Activated CD4-positive, alpha-beta memory T cell treated with anti-CD3 and anti-CD28 coated beads, Interleukin-2, amount 10 ng/mL, durations not matched to agents 7 days and 5 days (primary cell): ENCODE measurements at places on chromosomes 2 and 18. TPM values are rescaled to one million over a fixed set of nuclear protein-coding genes. Genes with fewer than 3 reads are reported as not detected.

The ZSCAN30 gene
- total RNA-seq: 14.6 TPM

The THOC1 gene
- 43.1 TPM for total RNA-seq

The SULT1C4 gene
- total RNA-seq: not detected

The MAB21L4 gene
- total RNA-seq: not detected

The ZC3H6 gene
- total RNA-seq: 13.5 TPM

The GULP1 gene
- total RNA-seq: not detected

The TNFRSF11A gene
- total RNA-seq: 30.0 TPM

The DNER gene
- total RNA-seq: not detected

The C2orf72 gene
- 0.35 TPM for total RNA-seq

The CYTIP gene
- 406 TPM for total RNA-seq

The MAPK4 gene
- total RNA-seq: not detected

The UPP2 gene
- total RNA-seq: not detected

The SAG gene
- 0.10 TPM for total RNA-seq

The CFAP210 gene
- not detected for total RNA-seq

The KIF5C gene
- total RNA-seq: 21.7 TPM

The PMAIP1 gene
- total RNA-seq: 35.3 TPM

The LINC00305 gene
- total RNA-seq: not detected

The LDLRAD4 gene
- total RNA-seq: 19.1 TPM

The KCNJ13 gene
- total RNA-seq: not detected

The ACVR1C gene
- 1.6 TPM for total RNA-seq

The ITGB6 gene
- total RNA-seq: not detected

- DNase-seq: no peak
Measured at GRCh38 chr2:48209214-48209885, 303.1 kb upstream of the FBXO11 start.

GRCh38 chr18:69205925-69206324, 194.8 kb upstream of the DOK6 start:
- no peak for DNase-seq

DNA sequence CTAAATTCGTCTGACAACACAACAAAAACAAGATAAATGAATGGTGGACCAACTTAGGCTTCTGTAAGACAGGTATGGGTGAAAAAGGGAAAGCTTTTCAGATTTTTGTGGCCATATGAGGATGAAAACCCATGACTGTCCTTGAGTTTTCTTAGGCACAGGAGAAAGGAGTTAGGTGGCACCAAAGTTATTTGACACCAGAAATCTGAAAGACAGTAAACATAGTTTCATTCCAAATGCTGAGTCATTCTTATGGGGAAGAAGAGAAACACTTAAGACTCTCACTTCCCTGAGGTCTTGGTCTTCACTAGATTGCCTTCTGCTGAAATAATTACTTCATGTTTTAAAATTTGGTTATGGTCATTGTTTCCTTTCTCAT, 5.2 kb upstream of the GPD2 start:
- no peak for DNase-seq

DNA sequence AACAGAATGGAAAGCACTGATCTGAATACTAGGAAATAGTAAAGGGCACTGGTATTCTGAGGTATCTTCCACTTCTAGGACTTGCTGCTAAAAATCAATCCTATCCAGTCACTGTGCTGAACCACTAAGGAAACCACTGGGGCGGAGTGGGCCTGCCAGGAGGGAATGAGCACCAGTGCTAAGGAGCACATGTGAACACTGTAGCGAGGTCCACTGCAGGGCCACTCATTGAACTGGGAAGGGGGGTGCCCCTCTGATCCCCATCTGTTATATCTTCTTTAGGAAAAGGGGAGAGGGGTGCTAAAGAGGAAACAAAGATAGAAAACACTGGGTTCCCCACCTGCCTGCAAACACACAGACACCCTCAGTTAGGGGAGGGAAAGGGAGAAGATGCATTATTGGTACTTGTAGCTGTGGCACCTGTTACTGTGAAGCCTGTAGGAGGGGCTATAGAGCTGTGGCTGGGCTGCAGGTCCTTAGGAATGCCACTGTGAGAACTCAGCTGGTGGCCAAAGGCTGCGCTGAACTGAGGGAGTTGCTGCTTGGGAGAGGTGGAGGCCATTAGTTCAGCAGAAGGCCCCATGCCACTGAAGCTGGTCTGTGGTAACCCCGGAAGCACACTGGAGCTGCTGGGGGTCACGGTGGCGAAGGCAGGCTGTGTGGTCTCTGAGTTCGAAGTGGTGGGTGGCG, 81.8 kb downstream of the INO80D start:
- DNase-seq: peak; percentile 18

GRCh38 chr2:32711219-32711618, 83.4 kb downstream of the TTC27 start:
- no peak for DNase-seq

GRCh38 chr2:65070172-65070830, 14.1 kb downstream of the CEP68 start:
- no peak for DNase-seq

GRCh38 chr18:79955302-79956075, 4.0 kb upstream of the SLC66A2 start:
- DNase-seq: no peak

GRCh38 chr2:171547720-171548119, 25.4 kb downstream of the CYBRD1 start:
- DNase-seq: no peak

- DNase-seq: no peak
Measured at GRCh38 chr2:236209535-236209934, 41.3 kb upstream of the GBX2 start.

- DNase-seq: no peak
Measured at GRCh38 chr2:186036862-186037449, 298.4 kb downstream of the FSIP2 start.

GRCh38 chr18:28175150-28175929, 1.6 kb downstream of the CDH2 start:
- DNase-seq: no peak

- no peak for DNase-seq
Measured at GRCh38 chr2:205806143-205806905, 124.0 kb downstream of the NRP2 start.

- no peak for DNase-seq
Measured at GRCh38 chr2:203605302-203605701, 70.2 kb upstream of the RAPH1 start.

GRCh38 chr2:118508282-118508681, 339.2 kb downstream of the EN1 start:
- no peak for DNase-seq

GRCh38 chr2:119794237-119794636, 34.5 kb downstream of the PTPN4 start:
- no peak for DNase-seq

DNA sequence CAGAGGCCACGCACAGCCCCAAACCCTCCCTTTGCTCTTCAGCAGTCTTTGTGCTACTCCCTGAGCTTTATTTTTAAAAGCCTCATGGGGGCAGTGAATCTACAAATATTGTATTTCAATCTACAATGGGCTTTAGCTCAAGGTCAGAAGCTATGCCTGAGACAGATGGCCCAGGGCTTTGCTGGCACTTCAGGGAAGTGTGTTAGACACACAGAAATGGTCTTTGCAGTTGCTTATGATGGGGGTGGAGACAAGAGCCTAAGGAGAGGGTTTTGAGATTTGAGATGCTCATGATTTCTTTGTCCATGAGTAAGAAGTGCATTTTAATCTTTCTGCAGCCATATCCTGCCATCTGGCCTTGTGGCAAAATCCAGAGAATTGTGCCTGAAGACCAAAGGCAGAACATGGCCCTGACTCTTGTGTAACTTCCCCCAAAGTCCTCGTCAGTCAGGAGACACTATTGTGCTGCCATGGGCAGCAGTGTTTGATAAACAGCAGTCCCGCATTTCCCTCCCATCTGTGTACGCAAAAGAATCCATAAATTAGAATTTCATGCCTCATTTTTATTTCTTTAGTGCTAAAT, 92.6 kb downstream of the VAPA start:
- no peak for DNase-seq

- no peak for DNase-seq
Measured at GRCh38 chr2:48345176-48345575, 184.8 kb upstream of the STON1 start.

DNA sequence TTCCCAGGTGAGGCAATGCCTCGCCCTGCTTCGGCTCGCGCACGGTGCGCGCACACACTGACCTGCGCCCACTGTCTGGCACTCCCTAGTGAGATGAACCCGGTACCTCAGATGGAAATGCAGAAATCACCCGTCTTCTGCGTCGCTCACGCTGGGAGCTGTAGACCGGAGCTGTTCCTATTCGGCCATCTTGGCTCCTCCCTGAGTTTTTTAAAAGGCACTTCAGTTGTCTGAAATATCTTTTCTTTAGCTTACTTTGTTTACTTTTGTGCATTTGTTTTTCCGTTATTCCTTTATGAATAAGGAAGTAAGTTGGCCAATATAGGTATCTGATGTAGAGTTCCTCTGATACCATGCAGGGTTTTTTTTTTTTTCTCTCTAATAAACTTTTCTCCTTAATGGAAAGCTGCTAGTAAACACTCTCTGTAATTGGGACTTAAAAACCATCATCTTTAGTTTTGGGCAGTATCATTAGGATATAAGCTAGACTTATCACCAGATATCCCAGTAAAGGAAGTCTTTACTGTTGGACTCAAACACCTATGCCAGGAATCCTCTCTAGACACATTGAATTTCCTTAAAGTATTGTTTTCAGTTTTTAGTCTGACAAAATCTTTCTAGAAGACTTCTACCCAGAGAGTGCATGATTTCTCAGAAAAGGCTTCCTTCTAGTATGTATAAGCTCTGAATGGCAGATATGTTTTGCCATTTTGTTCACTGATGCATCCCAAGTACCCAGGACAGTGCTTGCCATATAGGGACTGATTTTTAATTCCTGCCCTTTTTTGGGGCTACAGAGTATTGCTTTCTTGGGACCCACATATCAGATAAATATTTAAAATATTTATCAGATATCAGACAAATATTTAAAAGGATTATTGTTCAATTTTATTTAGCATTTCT, 35.8 kb upstream of the DYSF start:
- no peak for DNase-seq

DNA sequence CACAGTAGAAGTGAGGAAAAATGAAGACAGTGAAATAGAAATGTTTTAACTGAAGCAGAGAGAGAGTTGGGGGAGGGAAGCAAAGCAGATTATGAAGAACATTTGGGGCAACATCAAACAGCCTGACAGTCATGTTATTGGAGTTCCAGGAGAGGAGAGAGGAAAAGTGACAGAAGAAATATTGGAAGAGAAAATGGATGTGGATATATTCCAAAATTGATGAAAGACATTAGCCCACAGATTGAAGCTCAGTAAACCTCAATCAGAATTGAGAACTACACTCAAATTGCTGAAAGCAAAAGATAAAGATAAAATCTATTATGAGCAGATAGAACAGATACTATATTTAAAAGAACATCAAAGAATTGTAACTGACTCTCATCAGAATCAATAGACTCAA, 90.8 kb downstream of the ARHGAP28 start:
- DNase-seq: no peak

GRCh38 chr2:24970483-24971285, 1.1 kb downstream of the DNAJC27 start:
- no peak for DNase-seq

DNA sequence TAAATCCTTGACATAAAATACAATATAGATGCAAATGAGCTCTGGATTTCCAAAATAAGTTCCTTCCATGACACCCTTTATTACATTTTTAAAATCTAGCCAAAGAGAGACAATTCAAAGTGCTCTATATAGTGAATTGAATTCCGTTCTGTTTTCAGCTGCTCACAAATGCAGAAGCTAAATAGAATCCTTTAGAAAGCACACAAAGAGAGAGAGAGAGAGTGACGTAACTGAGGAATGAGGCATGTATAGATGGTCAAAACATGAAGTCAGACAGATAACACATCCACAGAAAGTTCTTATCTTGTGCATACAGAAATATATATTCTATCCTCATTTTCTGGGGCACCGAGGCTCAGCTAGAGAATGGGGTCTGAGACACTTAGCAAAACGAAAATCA, 344.7 kb upstream of the NETO1 start:
- no peak for DNase-seq

DNA sequence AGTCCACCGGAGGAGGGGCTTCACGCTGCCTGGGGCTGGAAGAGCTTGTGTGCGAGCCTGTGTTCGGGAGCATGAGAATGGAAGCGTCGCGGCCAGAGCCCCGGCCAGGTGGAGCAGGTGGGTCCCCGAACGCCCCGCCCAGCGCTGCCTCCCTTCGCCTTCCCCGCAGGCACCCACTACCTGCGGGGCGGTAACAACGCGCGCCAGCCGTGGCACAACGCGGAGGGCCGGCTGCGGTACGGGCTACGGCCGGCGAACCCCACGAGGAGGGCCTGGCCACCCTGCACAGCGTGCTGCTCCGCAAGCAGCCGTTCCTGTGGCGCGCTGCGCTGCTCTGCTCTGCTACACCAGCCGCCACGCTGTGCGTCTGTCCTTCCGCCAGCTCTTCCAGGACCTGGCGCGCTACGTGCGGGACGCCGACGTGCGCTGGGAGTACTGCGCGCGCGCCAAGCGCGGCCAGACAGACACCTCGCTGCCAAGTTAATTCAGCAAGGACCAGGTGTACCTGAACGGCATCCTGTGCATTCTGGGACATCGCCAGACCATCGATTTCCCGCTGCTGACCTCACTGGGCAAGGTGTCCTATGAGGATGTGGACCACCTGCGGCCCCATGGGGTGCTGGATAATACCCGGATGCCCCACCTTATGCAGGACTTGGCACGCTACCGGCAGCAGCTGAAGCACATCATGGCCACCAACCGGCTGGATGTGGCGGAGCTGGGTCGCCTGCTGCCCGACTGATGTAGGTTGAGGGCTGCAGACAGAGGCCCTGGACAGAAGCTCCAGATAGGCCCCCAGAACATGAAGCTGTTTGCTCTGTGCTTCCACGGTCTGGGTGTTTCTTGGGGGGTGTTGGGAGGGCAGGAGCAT, 200.6 kb downstream of the NAPG start:
- DNase-seq: no peak

GRCh38 chr2:190679813-190680591, 31.1 kb downstream of the NAB1 start:
- DNase-seq: peak; percentile 57

DNA sequence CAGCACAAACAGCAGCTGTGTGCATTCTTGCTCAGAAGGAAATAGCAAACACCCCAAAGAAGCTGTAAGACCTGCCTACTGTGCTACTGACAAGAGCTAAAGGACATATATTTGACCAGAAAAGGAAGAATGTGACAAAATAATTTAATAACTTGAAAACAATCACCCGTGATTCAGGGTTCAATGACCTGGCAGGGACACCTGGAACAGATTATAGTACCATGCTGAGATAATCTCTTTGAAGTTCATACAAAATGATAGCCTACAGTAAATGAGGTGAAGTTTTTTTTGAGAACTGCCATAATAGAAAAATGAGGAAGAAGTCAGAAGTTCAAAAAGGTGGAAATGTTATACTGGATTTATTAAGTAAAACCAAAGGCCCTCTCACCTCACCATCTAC, 324.8 kb upstream of the GULP1 start:
- no peak for DNase-seq

DNA sequence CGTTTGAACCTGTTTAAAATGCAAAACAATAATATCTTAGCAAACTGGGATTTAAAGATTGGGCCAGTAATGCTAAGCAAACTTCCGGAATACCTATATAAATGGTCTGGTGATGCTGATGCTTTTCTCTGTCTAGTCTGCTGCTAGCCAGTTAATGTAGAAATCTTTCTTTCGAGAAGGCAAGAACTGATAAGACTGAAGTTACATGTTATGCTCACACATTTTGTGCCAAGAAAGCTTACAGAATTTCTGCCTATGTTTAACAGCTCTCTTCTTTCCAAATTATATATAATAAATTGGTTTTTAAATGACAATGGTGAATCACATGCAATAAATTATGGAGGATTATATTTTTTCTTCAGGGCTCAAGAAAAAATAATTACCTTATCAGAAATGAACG, 37.9 kb downstream of the GCA start:
- DNase-seq: no peak

GRCh38 chr2:66925128-66925527, 472.0 kb upstream of the ETAA1 start:
- no peak for DNase-seq

GRCh38 chr2:133953524-133953923, 300.3 kb upstream of the MGAT5 start:
- no peak for DNase-seq
